ENCODE measurements at places on chromosomes 12 and 14. TPM values are rescaled to one million over a fixed set of nuclear protein-coding genes. Genes with fewer than 3 reads are reported as not detected.

GRCh38 chr14:92969871-92970270 lies 46.9 kb downstream of the CHGA start:
- DNase-seq, result no peak

- DNase-seq, result no peak
These were observed 6.1 kb downstream of the KRT76 start for GRCh38 chr12:52771088-52771487.

DNA sequence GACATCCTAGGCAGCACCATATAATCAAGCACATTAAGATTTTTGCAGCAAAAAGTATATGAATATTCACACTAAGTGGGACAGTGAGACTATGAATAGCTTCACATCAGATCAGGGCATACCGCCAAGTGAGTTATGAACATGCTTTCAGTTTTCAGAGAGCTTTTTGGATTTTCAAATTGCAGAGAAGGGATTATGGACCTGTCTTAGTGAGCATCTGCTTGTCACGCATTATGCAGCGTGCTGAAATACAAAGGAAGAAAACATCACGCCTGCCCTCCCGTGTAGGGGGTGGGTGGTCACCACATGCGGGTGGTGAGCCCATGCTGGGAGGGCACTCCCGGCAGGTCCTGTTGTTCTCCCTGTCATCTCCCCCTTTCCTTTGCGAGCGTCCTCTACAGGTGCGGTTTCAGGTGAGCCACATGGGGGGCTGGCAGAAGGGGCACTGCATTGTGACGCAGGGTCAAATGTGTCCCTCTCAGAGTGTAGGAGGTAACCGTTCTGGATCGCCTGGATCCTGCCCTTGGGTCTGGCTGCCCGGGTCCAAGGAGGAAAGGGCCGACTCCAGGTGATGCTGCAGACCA lies 42.6 kb downstream of the TRAF3 start:
- DNase-seq, result no peak

- no peak for DNase-seq
These were observed 930.2 kb upstream of the FOXG1 start for GRCh38 chr14:27836386-27836785.

- no peak for DNase-seq
These were observed 192.4 kb upstream of the SLC16A7 start for GRCh38 chr12:59403259-59403932.

- DNase-seq, result no peak
These were observed 6.9 kb downstream of the SHMT2 start for GRCh38 chr12:57236201-57236924.

The GAPDH gene
- 643 TPM for total RNA-seq

DNA sequence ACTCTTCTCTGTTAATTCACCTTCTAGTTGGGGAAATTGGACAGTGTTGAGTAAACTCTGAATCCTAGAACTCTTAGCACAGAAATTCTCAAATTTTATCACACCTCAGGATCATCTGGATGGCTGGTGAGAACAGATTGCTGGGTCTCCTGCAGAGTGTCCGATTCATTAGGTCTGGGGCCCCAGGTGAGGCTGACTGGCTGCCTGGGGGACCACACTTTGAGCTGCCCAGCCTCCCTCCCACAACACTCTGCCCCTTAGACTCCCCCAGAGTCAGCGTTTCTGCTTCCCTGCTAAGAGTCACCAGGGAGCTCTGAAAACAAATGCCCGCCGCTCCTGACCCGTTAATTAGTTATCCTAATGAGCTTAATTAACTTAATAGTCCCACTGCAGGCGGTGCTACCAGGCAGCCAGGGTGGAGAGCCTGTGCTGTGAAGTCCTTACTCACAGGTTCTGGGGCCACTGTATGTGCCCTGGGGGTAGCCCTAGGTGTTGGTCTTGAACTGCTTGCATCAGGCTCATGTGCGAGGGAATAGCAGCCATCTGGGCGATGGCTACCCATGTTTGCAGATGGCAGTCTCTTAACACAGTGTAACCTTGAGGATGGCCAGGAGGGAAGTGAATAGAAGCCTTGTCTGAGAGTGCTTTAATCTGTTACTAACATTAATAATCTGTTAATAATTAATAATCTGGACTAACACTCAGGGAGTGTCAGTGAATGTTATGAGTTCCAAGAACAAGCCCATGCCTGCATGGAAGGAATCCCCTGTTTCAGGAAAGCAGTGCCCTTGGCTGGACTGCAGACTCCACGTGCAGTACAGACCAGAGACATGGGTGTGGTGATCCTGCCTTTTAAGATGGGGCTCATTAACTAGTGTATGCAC lies 35.6 kb downstream of the AACS start:
- no peak for DNase-seq

The EGLN3 gene
- 15.1 TPM for total RNA-seq
